T47D (cell line): ENCODE measurements at places on chromosomes 16 and 17.

DNA sequence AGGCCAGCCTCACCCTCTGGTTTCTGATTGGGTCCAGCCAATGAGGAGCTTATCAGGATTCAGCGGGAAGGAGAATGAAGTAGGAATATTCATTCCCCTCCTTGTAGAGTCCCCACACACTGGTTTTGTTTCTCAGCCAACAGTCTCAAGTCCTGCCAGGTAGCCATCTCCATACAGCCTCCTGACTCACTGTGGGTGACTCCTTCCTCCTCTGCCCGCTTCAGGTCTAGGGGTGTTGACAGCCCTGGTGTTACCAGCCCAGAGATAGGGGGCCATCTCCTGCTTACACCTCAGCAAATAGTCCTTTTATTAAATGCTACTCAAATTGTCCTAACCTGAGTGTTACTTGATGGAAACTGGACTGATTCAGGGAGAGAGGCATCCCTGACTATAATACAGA is 4.0 kb upstream of the MFAP4 start:
- DNase-seq, result no peak

GRCh38 chr17:9576521-9577372 is at the start of gene CFAP52:
Gene CFAP52 (plus strand): TSS chr17:9576642. CDS start chr17:9576696, 54 bp downstream.
- DNase-seq, result peak; percentile 45

DNA sequence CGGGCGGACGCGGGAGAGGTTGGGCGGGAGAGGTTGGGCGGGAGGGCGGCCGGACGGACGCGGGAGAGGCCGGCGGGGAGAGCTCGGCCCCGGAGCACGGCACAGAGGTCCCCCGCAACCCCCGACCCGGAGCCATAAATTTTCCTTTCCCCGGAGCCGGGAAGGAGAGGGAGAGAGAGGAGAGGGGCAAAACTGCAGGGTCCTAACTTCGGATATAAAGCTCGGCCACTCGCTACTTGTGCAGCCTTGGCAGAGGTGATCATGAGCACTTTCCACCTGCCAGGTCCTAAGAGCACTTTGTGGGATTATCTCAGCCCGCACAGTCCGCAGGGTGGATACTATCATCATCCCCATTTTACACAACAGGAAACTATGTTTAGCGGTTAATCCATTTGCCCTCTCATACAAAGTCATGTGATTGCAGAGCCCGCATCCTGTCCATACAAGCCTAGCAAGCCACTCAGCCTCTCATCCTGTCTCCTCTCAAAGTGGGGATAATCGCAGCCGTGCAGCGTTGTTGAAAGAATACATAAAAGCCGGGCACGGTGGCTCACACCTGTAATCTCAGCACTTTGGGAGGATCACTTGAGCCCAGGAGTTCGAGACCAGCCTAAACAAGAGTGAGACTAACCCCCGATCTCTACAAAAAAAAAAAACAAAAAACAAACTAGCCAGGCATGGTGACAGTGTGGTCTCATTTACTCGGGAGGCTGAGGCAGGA is 780 bp upstream of the DCAKD start:
- DNase-seq, result no peak

GRCh38 chr17:73293031-73293430 is 18.8 kb downstream of the CDC42EP4 start:
- peak; percentile 76 for DNase-seq

GRCh38 chr17:61479493-61480413 is 27.5 kb downstream of the TBX4 start:
- DNase-seq, result no peak

GRCh38 chr17:16243801-16244567 is 27.0 kb downstream of the PIGL start:
- no peak for DNase-seq

- DNase-seq, result no peak
These were observed 79.4 kb upstream of the CLEC18A start for GRCh38 chr16:69871708-69872107.

DNA sequence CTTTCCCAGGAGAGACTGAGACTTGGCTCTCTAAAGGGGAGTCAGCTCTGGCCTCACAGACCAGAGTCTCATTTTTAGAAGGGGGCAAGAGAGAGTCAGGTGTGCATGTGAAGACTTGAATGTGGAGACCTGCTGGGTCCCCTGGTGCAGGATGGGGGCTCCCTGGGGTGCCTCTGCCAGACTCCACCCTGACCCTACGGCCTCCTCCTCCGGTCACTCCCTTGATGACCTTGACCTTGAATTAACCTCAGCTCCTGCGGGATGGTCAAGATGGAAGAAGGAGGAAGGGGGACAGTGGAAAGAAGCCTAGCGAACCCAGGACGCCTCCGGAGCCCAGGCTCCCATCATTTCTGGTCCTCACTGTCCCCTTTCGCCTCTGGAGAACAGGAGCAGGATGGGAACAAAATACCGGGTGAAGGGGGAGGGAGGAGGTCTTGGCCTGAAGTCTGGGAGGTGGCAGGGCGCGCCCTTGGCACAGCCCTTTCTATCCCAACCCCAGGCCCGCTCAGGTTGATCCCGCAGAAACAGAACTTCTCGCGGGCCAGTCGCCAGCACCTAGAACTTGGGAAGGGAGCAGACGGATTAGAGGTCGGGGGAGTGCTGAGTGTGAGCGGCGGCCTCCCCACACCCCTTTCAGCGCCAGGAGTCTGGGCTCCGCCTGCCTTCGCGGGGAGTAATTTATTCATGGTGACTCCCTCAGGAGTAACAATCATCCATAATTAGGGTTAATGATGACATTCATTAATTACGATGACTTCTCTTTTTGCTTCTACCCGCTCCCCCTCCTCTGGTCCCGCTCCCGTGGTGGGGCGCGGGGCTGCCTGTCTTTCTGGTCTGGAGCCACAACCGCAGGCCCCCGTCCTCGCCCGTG is 1.6 kb downstream of the STAC2 start:
- DNase-seq, result no peak

- DNase-seq, result peak; percentile 54
These were observed 1407.0 kb downstream of the CDH11 start for GRCh38 chr16:63714876-63715275.

DNA sequence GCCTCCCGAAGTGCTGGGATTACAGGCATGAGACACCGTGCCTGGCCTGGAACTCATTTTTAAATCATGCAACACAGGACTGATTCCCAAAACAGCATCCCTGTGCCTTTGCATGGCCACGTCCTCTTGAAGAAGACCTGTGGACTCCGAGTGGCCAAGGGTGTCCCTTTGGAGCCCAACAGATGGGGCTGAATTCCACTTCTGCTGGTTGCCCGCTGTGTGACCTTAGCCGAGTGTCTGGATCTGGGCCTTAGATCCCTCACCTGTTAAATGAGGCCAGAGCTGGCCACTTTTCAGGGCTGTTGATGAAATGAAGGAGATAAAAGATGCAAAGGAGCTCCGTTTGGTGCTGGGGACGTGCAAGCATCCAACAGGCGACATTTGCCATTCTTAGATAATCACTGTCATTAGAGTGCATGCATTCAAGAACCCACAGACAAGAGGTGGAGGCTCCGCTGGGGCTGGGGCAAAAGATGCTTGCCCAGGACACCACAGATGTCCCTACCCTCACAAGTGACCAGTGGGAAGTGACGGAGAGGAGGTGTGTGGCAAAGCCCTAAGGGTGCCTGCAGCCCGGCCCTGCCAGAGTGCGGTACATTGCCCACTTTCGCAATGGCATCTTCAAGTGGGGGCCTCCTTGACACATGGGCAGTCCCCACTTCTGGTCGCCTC is 354.1 kb upstream of the TNRC6C start:
- DNase-seq, result no peak

GRCh38 chr17:45792995-45793755 is 9.1 kb downstream of the CRHR1 start:
- DNase-seq, result no peak

DNA sequence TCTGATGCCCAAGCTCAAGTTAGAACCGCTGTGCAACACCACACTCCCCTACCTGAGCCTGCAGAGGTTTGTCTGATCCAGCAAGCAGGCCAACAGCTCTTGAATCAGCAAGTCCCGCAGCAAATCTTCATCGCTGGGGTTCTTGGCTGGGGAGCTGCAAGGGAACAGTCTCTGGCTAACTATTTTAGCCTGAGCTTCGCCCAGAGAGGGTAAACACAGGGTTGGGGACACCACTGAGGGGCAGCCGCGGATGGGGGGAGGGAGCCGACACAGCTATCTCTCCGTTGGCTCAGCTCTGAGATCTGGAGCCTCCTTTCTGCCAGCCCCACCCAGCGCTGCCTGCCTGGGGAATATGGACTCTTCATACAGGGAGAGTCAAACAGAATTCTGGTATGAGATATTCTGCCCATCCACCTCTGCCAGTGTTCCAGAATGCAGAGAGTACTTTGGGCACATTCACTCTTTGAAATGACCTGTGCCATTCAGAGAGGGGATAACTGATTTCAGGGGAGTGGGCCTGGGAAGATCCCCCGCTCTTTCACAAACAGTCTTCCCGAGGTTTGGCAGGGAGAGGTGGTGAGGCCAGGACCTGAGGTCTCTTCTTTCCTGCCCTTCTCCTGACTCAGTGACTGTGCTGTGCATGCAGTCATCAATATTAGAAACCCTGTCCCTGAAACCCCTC is 7.4 kb downstream of the GIP start:
- DNase-seq, result no peak

GRCh38 chr16:50478075-50478772 is 70.0 kb upstream of the NKD1 start:
- DNase-seq, result no peak

GRCh38 chr16:71407731-71408130 is 34.1 kb downstream of the TLE7 start:
- DNase-seq, result no peak

GRCh38 chr17:44310188-44310587 is 1.8 kb downstream of the RUNDC3A start:
- DNase-seq, result no peak

GRCh38 chr17:56812901-56813388 is 20.8 kb downstream of the C17orf67 start:
- DNase-seq, result no peak
